ENCODE measurements at places on chromosomes 3 and 15.
A peak's percentile ranks its signal among the peaks of the same experiment; 100 is the strongest.

DNA sequence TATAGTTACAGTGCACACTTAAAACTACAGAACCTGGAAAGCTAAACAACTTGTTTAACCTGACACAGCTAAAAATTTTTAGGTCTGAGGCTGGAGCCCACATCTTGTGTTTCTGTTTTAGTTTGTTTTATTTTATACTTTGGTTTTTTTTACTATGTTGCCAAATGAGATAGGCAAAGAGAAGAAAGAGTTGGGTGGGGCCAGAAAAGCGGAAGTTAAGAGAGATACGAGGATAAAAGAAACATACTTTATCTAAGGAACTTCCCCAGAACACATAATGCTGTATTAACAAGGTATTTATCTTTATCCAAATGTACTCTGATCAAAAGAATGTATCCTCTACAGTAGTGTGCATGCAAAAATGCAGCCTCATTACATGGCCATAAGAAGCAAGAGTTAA lies 1145.7 kb downstream of the EPHA3 start:
- no peak for DNase-seq

GRCh38 chr3:108202834-108203233 lies 19.4 kb downstream of the IFT57 start:
- no peak for DNase-seq

DNA sequence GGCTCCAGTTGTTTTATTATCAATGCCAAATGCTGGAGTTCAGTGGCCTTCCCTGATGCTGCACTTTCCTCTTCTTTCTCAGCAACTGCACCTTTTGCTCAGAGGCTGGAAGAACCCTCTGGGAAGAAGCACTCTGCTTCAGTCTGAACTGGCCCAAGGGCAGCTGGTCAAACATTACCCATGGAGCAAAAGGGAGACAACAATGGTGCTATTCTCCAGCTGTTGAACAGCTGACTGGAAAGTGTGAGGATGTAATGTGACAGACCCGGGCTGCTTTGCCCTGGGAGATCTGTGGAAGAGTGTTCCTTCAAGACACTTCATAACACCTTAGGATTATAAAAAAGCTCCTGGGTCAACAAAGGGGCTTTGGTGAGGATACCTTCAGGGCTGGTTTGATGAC lies 84.9 kb downstream of the EPHB1 start:
- no peak for DNase-seq

DNA sequence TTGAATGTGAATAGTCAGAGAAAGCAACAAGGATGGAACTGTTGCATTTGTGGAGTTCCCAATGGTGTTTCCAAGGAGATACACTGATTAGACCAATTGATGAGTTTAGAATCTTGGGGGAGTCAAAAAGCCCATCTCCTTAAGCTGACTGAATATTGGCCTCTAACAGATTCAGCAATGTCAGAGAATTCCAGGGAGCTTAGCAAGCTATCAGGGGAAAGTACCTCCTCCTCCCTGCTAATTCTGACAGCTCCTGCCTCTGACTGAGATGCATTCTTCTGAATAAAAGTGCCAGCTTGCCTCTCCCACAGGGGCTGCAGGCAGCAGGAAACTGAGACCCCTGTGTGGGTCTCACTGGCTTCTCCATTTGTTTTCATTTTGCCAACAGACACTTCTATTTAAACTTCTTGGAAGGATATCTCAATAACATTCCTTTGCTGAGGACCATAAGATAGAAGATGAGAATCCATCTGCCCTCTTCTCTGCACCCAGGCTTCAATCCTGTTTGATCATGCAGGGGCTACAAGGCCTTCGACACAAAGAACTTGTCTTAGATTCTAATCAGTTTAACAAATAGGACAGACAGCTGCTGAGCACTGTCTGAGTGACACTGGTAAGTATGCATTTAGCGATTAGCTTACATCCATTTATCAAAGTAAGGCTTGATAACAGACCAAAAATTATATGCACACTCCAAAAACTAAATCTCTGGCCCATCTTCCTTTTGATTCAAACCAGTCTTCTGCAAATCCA lies 1080.8 kb downstream of the TUSC7 start:
- no peak for DNase-seq

DNA sequence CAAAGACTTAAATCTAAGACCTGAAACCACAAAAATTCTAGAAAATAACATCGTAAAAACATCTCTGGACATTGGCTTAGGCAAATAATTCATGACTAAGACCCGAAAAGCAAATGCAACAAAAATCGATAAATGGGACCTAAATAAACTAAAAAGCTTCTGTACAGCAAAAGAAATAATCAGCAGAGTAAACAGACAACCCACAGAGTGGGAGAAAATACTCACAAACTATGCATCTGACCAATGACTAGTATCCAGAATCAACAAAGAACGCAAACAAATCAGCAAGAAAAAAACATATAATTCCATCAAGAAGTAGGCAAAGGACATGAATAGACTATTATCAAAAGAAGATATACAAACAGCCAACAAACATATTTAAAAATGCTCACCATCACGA lies 749.4 kb downstream of the PLOD2 start:
- no peak for DNase-seq

DNA sequence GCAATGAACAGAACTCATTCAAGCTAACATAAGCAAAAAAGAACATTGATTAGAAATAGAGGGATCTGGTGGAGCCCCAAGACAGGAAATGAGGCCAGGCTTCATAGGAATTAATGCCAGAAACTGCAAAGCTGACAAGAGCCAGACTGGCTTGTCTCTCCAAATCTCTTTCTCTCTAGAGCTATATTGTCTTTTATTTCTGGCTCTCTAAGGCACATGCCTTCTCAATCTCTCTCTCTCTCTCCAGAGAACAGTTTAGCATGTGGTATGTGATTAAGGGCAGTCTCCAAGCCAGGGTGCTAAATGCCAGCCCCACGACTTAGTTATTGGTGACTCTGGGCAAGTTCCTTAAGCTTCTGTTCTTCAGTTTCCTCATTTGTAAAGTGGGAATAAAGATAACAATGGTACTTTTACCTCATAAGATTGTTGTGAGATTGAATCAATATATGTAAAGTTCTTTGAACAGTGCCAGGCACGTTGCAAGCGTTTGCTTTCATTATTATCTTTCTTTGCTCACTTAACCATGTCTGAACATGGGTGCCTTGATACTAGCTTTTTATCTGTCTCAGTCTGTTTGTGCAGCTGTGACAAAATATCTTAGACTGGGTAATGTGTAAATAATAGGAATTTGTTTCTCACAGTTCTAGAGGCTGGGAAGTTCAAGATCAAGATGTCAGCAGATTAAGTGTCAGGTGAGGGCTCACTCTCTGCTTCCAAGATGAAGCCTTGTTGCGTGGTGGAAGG lies 123.2 kb downstream of the BDH1 start:
- DNase-seq, result no peak

DNA sequence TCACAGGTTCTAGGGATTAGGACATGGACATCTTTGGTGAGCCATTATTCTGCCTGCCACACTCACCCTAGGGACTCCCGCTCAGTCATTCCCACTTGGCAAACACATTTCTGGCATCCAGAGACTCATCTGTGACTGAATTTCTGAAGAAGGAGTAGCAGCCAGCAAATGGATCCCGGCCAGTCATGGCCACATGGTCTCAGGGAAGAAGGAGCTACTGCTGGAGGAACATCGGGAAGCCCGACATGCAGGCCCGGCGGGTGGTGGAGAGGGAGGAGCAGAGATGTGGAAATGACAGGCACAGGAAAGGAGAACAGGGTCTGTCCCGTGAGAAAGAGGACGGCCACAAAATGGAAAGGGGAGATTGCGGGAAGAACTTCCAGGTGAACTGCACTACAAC lies 65.4 kb downstream of the SEMA5B start:
- no peak for DNase-seq

GRCh38 chr3:63746211-63746610 lies 72.9 kb upstream of the C3orf49 start:
- no peak for DNase-seq

DNA sequence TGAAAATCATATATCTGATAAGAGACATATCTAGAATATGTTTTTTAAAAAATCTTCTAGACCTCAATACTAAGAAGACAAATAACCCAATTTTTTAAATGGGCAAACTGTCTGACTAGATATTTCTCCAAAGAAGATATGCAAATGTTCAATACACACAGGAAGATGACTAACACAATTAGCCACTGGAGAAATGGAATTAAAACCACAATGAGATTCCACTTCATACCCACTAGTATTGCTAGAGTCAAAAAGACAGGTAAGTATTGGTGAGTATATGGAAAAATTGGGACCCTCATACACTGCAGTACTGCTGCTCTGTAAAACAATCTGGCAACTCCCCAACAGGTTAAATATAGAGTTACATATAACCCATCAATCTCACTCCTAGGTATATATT lies 33.1 kb upstream of the TOPAZ1 start:
- DNase-seq, result no peak

DNA sequence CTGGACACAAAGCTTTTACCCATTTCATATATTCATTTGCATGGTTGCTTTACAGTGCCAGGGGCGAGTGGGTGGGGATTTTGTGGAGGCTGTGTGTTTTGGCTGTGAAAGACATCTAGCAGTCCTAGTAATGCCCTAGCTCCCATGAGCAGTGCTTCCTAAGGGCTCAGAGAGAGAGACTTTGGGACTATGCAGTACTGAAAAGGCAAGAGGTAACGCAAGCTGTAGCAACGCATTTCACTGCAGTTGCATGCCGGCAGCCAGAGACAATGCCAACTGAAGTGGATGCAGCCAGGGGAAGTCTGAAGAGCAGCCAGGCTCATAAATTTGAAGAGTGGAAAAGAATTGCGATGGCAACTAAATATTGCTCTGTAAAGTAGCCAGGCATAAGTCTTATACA lies 27.4 kb upstream of the ATP10A start:
- no peak for DNase-seq

GRCh38 chr3:182028081-182028480 lies 316.4 kb downstream of the SOX2 start:
- DNase-seq, result no peak

- no peak for DNase-seq
These were observed 19.8 kb upstream of the CELF6 start for GRCh38 chr15:72339777-72340177.

- no peak for DNase-seq
These were observed 27.9 kb downstream of the C3orf18 start for GRCh38 chr3:50539356-50540286.

GRCh38 chr15:41870689-41871081 lies 23.2 kb downstream of the SPTBN5 start:
- DNase-seq, result no peak

GRCh38 chr15:38605744-38606143 lies 41.1 kb upstream of the RASGRP1 start:
- no peak for DNase-seq

GRCh38 chr3:139327861-139328260 lies 16.0 kb upstream of the MRPS22 start:
- DNase-seq, result no peak

- DNase-seq, result no peak
These were observed 96.7 kb downstream of the IL5RA start for GRCh38 chr3:3013317-3014052.

GRCh38 chr3:72744330-72744729 lies 103.9 kb downstream of the SHQ1 start:
- no peak for DNase-seq

GRCh38 chr15:60660290-60661051 lies 181.5 kb upstream of the ICE2 start:
- DNase-seq, result no peak

- no peak for DNase-seq
These were observed 68.9 kb downstream of the EPHB1 start for GRCh38 chr3:134863915-134864314.

DNA sequence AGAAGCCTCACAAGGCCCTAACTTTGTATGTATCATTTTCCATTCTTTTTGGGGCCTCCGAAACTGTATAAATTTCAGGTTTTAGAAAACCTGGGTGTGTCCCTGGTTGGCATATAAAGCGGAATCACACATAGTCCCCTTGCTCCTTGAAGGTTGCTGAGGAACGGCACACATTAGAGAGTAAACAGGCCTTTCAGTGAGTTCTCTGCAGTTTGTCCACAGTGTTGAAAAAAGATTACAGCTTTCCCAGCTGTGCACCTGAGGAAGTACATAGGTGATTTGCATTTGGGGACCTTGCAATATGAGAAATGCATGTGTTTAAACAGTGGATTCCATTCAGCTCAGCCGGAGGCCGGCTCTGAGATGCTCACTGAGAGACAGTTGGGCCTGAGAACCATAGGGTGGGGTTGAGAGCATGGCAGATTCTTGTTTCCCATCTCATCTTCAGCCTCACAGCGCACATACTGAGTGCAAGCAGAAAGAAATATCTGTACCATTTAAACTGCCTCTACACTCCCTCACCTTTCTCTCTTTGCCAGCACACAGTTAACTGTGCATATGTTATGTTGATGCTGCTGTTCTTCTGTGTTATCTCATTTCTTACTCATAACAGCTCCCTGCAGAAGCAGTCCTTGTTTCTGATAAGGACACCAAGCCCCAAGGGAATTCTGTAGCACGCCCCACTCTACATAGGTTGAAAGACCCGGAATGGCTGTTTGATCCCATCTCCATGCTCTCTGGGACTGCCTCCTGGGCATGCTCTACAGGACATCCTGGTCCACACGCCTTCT lies 60.4 kb downstream of the BOC start:
- DNase-seq, result no peak

DNA sequence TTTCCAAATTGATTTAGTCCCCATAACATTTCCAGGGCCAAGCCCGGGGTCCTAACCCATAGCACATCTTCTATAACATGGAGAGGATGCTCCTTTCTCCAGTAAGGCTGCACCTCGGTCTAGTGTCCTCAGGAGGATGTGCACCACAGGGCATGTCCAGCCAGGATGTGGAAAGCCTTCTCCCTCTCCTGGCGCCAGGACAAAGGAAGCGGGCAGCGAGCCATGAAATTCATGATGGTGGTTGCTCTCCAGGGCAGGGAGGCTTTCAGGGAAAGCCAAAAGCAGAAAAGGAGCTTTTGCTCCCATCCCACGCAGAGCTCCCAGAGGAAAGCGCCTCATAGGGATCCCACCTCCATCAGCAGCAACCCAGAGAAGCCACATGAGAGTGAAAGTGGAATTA lies 220.0 kb downstream of the ADAMTSL3 start:
- no peak for DNase-seq

- DNase-seq, result no peak
These were observed 185.4 kb downstream of the NTRK3 start for GRCh38 chr15:88071141-88071540.

GRCh38 chr3:145191543-145191942 lies 969.4 kb downstream of the PLOD2 start:
- DNase-seq, result no peak

GRCh38 chr3:49492969-49493368 lies 22.9 kb downstream of the DAG1 start:
- DNase-seq, result no peak

DNA sequence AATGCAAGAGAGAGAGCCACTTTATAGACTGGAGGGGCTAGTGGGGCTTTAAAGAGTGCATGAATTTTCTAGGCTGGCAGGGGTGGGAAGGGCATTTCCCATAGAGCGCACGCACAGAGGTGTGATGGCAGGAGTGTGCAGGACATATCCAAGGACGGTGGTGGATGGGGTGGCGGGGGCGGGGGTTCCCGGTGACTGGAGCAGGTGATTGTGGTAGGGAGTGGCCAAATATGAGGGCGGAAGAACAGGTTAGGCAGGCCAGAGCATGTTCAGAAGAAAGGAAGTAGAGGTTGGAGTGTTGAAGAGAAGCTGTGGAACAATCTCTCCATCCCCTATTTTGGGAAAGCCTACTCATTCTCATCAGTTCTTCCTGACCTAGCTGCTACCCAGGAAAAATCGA lies 18.1 kb downstream of the FAM81A start:
- peak; percentile 8 for DNase-seq

GRCh38 chr3:47113669-47114365 lies 50.1 kb downstream of the SETD2 start:
- no peak for DNase-seq
